ENCODE measurements at places on chromosomes 16 and 17.

GRCh38 chr17:4073983-4074830 is 68.6 kb downstream of the ZZEF1 start:
- no peak for DNase-seq

GRCh38 chr16:16144416-16144815 is 78.9 kb downstream of the ABCC6 start:
- no peak for DNase-seq

DNA sequence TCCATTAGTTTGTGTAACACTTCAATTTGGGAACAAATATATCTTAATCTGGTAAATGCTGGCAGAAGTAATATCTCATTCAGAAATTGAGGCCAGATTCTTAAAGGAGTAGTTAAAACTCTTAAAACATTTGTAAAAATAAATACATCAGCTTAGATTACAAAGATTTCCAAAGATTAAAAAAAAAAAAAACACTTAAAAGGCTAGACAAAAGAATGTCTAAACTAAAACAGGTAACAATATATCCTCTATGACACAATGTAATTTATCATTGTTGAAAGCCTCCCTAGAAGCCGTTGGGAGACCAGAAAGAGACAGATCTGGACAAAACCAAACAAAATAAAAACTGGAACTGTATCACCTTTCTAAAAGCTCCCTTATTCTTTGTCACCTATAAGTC is 3.5 kb downstream of the GPATCH8 start:
- DNase-seq = no peak

DNA sequence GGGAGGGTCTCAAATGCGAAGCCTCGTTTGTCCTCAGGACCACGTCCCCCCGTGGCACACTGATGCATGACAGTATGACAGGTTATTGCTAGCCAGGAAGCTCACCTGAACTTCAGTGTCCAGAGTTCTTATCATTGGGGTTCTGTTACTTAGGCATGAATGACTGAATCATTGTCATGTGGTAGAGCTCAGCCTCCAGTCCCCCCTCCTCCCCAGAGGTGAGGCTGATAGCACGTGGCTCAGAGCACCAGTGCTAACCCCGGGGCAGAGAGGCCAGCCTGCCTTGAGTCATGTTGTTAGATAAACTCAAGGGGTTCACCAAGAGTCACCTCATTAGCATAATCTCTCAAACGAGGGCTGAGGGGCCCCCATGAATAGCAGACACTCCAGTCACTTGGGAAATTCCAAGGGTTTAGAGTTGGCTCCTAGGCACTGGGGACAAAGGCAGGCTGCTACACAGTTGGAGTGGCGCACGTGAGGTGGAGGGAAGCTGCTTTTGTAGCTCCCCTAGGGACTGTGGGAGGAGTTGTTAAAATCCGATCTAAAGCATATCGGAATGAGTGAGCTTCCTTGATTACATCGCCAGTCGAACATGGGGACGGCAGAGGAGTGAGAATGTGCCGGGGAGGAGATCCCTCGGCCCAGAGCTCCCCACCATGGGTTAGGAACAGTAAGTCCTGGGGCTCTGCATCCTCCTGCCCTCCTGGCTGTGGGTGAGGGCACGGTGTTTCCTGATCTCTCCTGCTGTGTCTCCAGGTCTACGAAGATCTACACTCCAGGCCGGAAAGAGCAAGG is 18.2 kb downstream of the DHX38 start:
- DNase-seq = no peak

DNA sequence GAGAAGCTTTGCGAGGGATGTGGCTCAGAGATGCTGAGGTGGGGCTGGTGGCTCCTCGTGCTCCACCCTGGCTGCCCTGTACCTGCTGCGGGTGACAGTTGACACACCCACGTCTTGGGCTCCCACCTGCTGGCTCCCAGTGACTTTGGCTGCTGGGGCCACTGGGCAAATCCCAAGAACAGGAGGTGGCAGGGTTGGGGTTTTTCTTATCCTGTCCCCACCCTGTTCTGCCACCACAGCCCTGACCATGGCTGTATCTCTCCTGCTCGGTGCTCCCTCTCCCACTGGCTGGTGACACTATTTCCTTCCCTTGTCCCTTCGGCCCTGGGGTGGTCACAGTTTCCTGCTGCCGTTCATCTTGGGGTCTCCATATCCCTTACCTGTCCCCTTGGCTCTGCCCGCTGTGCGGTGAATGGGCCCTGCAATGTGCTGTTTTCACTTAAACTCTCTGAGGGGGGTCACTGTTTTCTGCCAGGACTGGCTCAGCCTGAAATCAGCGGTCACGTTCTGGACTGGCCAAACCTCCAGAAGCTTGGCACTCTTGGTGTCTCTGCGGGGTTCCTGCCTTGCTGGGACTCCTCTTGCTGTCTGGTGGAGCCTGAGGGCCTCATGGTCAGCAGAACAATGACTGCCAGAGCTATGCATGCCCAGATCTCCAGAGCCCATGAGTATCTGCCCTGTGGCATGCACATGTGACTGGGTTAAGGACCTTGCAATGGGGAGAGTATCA is 144.2 kb downstream of the IRF8 start:
- DNase-seq = no peak

All from frontal cortex (tissue), 4 donors.